Chondrocyte (in vitro differentiated cells): ENCODE measurements at places on chromosomes 16 and 17. TPM values are rescaled to one million over a fixed set of nuclear protein-coding genes. Genes with fewer than 3 reads are reported as not detected.

- DNase-seq: no peak
Measured at GRCh38 chr16:52561910-52562741, 15.2 kb upstream of the TOX3 start.

The DRC3 gene
- total RNA-seq: 1.2 to 2.6 TPM (median 1.5 TPM) in 3 replicates

The ARL2BP gene
- total RNA-seq: 69.5 to 89.1 TPM (median 70.1 TPM) in 3 replicates

The CLDN6 gene
- 0.27 to 0.69 TPM in 2 of 3 replicates, not detected in the other for total RNA-seq

- no peak for DNase-seq
Measured at GRCh38 chr16:22898874-22899348, 84.9 kb downstream of the HS3ST2 start.

The CDRT15L2 gene
- total RNA-seq: not detected in 3 replicates

- DNase-seq: no peak
Measured at GRCh38 chr17:66032082-66032712, 159.7 kb downstream of the CEP112 start.

GRCh38 chr16:85825326-85825725, 25.8 kb downstream of the COX4I1 start:
- DNase-seq: peak; percentile 27

The KRTAP4-6 gene
- not detected in 3 replicates for total RNA-seq

DNA sequence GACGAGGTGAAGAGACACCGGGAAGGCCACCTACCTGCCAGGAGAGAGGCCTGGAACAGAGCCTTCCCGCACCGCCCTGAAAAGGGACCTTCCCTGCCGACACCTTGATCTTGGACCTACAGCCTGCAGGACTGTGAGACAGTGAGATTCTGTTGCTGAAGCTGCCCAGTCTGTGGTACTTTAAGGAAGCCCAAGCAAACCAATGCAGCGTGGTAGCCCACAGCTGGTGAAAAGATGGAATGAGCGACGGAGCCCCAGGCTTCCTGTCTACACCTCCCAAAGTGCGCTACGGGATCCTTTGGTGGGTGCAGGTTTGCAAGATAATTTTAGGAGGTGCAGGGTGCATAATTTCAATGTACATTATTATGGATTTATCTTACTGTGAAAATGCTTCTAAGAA, 33.9 kb downstream of the TNFRSF13B start:
- peak; percentile 27 for DNase-seq

DNA sequence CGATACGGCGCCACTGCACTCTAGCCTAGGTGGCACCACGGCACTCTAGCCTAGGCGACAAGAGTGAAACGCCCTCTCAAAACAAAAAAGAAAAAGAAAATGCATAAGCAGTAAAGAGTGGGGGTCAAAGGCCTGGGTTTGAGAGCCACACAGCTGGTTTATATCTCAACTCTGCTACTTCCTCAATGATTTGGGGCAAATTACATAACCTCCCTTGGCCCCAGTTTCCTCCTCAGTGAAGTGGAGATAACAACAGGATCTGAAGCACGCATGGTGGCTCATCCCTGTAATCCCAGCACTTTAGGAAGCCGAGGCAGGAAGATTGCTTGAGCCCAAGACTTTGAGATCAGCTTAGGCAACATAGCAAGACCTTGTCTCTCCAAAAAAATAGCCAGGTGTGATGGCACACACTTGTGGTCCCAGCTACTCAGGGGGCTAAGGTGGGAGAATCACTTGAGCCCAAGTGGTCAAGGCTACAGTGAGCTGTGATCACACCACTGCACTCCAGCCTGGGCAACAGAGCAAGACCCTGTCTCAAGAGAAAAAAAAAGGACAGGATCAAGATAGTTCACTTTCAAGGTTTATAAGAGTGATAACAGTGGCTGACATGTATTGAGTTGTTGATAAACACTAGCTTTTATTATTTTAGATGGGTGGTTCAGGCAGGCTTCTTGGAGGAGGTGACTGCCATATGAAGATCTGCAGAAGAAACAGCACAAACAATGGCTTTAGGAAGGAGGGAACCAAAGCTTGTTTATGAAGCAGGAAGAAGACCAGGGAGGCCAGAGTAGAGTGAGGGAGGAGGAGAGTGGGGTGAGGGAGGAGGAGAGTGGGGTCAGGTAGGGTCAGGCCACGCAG, 8.5 kb upstream of the COG1 start:
- DNase-seq: no peak

- DNase-seq: no peak
Measured at GRCh38 chr16:56341656-56342399, 83.5 kb downstream of the AMFR start.

The GRB7 gene
- total RNA-seq: 0.46 to 0.68 TPM in 2 of 3 replicates, not detected in the other

GRCh38 chr16:19588661-19589060, 33.2 kb downstream of the VPS35L start:
- DNase-seq: no peak

DNA sequence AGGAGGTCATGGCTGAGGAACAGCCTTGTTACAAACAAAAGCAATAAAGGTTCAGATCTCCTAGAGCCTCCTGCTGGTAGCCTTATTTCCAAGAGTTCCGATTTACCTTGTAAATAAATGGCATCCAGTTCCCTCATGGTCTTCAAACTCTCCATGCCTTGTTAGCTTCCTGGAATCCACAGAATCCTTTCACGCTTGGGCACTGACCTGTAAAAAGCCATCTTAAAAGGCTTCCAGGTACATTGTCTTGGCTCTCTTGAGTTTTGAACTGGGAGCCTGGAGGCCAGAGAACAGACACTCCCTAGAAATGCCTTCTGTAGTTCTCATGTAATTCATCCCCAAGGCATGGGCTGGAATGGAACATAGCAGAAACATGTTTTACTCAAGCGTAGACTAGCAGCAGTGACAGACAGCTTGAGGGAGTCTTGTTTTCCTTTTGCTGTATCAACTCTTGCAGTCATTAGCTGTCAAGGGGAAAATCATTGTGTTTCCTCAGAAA, 207.9 kb downstream of the SNX29 start:
- DNase-seq: no peak
